Activated CD8-positive, alpha-beta T cell treated with anti-CD3 and anti-CD28 coated beads for 36 hours (primary cell): ENCODE measurements at places on chromosomes 5 and 9. TPM values are rescaled to one million over a fixed set of nuclear protein-coding genes. Genes with fewer than 3 reads are reported as not detected.
A peak's percentile ranks its signal among the peaks of the same experiment; 100 is the strongest.

The NRARP gene
- 3.3 TPM for total RNA-seq

DNA sequence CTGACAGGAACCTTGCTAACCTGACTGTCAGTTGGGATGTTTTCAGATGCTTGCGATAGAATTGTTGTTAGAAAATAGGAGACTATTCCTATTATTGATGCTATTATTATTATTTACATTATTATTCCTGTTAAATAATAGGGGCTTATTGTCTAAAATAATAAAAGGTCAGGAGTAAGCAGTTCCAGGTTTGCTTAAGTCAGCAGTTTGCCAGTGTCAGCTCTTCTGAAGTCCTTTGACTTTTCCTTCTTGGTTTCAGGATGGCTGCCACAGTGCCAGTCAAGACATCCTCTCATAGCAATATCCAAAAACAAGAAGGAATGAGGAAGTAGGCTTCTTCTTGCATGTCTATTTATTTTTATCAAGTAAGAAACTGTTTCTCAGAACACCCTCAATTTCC is 141.7 kb upstream of the MARCHF11 start:
- no peak for DNase-seq

The SPOUT1 gene
- 91.2 TPM for total RNA-seq

DNA sequence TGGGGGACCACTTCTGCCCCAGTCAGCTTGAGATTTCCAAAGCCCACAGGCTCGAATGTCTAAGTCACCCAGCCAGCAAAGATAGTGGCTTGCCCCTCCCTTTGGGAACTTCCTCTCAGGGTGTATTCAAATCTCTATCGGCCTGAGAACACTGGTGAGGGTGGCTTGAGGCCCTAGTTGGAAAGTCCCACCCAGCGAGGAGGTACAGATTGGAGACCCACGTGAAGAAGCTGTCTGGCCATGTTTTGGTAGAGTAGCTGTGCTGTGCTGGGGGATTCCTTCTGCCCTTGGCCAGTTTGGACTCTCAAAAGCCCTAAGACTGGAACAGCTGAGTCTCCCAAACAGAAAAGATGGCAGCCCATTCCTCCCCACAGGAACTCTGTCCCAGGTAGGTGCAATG is 172.7 kb upstream of the RIOK2 start:
- DNase-seq, result no peak

GRCh38 chr5:6715758-6716628 is 2.8 kb downstream of the TENT4A start:
- no peak for DNase-seq

- peak; percentile 56 for DNase-seq
Observed at GRCh38 chr5:151772029-151772845, 483 bp downstream of the G3BP1 start.
